ENCODE measurements at places on chromosomes 2 and 18.

DNA sequence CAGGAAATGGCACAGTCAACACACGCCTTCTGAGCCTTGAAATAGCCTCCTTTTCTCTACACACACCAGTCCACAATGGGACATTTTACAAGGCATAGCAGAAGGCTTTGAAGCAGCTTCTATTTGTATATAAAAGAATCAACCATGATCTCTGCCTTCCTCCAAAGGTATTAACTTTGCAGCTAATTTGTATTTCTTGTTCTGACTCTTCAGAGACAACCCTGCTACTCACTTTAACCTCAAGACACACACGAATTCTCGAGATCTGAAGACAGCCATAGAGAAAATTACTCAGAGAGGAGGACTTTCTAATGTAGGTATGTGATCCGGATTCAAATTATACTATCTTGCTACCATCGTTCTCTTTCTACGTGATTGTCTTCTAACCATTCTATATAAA, 104.6 kb downstream of the VIT start:
- no peak for DNase-seq

DNA sequence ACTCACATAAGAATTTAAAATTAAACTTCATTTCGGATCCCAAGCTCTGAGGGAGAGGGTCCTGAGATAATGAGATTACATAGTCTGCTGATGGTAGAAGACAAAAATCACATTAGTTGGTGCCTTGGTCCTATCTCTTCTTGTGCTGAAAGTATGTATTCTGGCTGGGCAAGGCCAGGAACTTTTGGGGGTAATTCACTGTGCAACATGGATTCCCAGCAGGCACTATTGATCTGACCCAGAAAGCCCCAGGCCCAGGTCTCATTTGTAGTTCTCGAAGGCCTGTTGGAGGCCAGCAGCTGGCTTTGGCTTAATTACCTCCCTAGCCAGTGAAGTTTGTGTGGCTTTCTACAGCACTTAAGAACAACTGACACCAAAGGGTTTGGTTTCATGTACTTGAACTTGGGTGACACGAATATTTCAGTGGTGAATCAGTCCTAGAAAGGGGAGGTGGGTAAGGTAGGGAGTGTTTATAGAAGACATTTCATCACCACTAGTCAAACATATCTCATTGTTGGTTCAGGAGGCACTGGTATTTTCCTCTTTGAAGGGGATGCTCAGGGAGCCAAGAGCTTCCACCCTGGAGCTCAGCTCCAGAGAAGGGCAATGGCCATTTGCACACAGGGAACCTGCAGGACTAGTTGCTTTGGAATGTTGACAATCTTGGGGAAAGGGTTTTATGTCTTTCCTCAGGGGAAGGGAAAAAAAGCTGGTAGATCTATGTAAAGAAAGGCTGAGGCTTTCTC, 217.8 kb downstream of the OSR1 start:
- no peak for DNase-seq

DNA sequence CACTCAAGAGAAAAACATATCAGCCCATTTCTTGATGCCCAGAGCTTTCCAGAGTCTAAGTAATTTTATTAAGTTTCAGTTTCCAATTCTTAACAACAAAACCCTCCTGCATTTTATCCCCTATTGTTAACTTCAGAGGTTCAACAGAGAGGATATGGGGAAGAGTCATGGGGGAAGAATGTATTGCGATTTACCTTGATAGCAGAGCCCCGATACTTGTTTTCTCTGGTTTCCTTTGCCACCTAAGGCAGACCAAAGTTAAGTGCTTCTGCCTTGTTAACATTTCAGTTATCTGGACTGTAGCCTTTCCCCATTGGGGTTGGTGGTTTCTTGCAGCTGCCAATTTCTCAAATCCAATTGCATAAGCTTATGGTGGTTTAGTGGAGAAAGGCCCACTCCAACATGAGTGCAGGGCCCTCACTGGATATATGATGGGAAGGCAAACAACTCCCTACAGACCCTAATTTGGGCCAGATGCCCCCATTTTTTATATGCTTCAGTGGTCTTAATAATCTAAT, 82.0 kb upstream of the ITGB6 start:
- no peak for DNase-seq

DNA sequence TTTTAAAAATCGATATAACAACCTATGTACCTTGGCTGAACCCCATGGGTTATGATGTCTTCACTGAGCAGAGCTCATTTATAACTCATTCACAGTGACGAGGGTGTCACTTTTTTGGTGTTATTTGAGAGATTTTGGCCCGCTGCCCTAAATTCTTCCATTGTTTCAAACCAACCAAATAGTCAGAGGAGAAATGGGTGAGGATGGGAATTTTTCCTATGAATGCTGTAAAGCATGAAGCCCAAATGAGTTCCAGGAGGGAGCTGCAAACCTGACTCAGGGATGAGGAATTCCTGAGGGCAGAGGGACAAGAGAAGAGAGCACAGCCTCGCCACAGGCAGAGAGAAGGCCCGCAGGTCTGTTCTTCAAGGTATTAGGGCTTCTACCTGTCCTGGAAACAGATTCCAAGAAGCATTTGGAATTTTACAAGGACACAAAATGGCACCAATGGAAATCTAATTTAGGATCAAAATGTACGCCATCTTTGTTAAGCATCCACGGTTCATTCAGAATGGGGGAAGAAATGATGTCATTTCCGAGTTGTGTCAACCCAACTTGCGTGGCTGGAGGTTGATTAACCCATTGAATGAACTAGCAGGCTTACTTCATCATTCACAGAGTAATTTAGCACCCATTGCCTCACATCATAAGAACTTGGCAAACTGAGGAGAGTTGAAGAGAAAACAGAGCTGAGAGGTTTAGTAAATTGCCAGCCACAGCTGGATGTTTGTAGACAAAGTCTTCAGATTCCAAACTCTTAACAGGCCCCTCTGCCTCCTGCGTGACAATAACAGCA, 133.5 kb downstream of the LAMA3 start:
- DNase-seq = no peak

GRCh38 chr2:62559582-62559981, 53.6 kb upstream of the TMEM17 start:
- no peak for DNase-seq

GRCh38 chr2:84971510-84972206, 697 bp downstream of the KCMF1 start:
- DNase-seq = peak; percentile 32

DNA sequence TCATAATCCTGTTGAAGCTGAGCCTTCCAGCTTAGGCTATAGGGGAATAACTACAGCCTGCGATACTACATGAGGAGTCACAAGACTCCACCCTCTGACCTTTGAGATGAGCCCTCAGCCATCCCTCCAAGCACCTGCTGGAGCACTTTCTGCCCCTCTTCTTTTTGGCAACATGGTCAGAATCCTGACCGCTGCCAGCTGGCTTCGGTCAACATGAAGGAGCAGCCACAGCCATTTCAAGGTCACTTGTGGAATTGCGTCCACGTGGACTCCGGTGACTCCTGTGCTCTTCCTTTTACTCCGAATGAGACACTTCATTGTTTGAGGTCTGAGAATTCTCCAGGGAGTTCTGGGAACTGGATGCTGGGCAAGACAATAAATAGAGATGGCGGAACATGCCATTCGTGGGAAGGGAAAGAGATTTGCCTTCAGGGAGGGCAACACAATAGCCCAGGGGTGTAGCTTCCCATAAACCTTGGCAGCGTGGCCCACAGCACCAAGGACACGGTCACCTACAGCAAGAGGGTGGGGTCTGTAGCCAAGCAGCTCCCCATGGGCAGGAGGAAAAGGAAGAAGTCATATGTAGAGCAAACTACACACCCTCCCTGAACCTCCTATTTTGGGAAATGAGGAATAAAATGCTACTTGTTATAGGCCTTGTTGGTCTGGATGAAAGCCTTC, 73.3 kb upstream of the PPP1CB start:
- DNase-seq = no peak

- no peak for DNase-seq
These were observed 41.3 kb downstream of the DYSF start for GRCh38 chr2:71494523-71495155.

DNA sequence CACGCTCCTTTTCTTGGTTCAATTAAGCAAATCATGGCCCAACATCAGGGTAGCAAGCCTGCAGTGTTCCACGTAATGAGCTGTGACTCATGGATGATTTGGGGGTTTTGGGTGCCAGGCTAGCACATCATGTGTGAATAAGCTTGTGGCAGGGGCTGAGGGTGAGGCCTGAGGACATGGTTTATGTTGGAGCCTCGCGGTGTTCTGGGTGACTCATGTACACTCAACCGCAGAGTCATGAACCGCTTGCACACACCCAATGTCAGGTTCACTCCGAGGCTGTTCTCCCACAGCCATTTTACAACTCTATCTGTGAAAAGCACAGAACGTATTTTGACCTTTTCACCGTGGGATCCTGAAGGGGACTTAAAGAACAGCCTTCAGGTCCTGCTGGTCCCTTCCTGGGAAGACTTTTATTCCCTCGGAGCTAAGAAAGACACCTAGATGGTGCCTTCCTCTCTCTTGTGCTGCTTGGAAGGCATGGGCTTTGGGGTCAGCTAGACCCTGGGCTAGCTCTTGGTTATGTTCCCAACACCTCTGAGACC, 139.9 kb upstream of the ZEB2 start:
- peak; percentile 4 for DNase-seq

DNA sequence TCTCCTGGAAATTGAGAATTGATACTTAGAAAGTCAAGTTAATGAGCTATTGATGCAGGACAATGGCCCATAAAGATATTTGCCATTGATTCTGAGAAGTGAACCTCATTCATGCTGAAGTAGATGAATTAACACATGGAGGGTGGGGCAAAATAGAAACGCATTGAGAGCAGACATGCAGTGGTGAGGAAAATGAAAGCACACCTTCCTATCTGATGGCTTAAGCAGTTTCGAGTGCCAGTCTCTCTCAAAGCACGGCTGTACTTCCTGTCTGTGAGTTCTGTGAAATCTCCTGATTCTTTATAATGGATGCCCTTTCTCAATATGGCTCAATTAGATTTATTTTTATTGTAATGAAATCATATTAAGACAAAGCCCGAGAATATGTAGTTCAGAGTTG, 247.0 kb downstream of the TMX3 start:
- DNase-seq = no peak

DNA sequence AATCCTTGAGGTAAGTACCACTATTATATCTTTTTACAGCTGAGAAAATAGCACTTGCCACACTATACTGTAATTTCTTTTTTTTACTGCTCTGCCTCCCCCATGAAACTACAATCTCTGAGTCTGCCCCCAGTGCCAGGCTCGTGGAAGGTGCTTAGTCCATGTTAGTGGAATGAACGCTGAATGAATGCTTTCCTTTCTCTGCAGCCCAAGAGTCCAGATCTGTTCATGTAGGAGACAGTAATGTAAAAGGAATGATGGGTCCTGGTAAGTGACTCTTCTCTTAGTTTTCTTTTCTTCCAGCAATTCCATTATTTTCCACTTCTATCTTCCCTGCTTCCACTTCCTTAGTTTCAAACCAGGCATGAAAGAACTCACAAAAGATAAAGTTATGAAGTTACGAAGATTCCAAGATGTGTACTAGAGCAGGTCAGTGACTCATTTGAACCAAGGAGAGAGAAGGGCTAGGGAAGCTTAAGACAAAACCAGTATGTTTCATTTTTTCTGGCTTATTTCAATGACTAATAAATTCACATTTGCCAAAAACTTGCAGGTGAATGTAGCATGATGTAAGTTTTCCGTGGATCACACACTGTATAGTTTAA, 46.0 kb downstream of the ARHGEF33 start:
- DNase-seq = no peak

DNA sequence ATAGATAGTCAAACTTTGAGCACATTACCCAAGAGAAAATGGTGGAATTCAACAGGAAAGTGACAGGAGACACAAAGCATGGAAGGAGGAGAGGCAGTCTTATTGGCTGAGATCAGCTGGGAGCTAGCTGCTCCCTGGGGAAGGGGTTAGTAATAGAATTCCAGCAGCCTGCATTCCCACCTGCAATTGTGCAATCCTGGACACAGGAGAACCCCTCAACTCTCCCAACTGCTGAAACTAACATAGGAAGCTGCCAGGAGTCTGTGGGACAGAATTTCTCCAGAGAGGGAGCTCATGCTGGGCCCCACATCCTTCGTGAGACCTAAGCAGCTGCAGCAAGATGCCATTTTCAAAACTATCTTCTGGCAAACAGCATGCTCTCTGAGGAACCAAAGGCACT, 69.8 kb upstream of the ACVR1C start:
- DNase-seq = no peak

DNA sequence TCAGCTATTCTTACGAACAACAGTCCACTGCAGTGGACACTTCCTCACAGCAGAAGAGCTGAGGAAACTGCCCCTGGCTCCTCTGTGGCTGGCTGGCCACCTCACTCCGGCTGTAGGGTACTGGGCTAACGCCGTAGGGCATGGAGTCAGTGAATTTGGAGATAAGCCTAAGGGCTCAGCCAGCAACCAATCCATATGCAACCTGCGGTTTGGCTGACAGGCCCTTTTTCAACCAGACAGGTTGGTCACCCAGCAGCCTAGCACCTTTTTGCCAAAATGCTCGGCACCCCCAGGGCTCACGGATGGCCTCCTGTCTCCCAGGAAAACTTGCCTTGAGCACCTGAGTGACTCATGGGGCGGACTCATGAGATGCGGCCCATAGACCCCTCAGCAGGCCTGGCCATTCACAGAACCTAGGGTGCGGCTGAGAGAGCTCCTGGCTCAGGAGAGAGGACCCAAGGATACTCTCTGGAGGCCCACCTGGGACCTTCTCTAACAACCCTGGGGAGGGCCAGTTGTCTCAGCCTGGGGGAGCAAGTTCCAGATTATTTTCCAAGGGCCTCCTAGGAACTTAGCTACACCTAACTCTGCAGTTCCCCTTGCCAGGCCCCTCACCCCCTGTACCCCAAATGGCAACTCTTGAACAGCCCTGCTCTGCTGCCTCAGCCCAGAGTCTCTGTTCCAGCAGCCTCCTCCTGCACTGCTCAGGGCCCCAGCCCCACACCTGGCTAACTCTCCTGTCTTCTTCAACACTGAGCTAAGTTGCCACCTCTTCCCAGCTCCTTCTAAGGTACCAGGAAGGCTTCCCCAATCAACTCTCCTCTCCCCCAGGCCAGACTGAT, 252.1 kb downstream of the CYP26B1 start:
- no peak for DNase-seq

DNA sequence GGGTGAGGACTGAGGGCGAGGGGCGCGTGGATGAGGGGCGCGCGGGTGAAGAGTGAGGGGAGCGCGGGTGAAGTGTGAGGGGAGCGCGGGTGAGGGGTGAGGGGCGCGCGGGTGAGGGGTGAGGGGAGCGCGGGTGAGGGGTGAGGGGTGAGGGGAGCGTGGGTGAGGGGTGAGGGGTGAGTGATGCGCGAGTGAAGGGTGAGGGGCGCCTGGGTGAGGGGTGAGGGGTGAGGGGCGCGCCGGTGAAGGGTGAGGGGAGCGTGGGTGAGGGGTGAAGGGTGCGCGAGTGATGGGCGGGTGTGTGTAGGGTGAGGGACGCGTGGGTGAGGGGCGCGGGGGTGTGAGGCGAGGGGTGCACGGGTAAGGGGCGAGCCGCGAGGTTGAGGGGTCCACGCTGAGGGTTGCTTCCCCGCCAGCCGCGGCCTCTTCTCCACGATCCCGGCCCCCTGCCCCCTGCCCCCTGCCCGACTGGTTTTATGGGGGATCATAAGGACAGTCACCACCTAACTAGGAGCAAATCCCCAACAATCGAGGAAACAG, 1.1 kb upstream of the SLC66A2 start:
- no peak for DNase-seq

- no peak for DNase-seq
These were observed 173.3 kb upstream of the PIEZO2 start for GRCh38 chr18:11322716-11323115.

- no peak for DNase-seq
These were observed 257.2 kb downstream of the ANAPC1 start for GRCh38 chr2:111626865-111627163.
